ENCODE measurements at places on chromosomes 12 and 14. TPM values are rescaled to one million over a fixed set of nuclear protein-coding genes. Genes with fewer than 3 reads are reported as not detected.

DNA sequence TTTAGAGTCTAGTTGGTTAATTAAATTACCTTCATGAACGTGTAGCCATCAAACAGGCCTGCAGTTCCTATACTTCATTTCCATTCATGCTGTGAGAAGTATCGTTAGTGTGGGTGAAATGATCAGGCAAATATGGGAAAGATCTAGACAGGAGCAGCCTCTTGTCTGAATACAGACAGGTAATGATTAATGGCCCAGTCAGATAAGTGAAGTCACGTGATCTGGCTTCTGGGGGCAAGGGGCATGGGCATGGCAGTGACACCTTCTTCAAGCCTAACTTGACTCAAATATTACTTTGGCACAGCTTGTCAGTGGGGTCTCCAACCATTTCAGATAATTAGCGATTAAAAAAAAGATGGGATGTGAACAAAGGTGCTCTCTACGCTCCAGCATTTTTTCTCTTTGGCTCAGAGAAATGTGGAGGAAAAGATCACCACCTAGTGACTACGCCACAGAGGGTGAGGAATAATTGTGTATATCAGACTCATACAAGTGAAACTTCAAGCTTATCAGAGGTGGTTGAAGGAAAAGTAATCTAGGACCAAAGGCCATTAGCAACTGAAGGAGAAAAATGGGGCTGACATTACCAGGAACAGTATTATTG, 17.8 kb downstream of the GUCY2C start:
- no peak for DNase-seq

DNA sequence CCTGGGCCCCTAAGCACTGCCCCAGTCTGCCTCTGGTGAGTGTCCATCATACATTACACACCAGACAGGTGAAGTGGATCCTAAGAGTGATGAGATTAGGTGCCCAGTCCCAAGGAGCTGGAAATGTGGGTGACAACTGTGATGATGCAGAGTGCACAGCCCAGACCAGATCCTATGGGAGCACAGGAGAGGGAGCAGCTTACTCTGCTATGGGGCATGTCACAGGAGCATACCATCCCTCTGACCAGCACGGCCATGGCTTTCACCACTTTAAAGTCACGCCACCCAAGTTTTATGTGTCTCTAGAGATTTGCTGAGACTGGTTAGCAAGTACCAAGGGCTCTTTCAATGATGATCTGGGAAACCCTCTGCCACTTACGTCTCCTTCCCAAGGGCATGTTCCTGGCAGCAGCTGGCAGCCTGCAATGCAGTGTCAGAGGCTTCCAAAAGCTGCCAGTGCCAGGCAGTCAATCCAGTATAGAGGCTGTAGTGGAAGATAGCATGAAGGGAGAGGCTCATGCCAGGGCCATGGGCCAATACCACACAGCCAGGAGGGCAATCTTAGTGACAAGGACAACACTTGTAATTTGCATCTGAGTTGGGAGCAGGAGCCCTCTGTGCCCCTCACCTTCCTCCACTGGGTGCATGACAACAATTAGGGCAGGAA, 40.2 kb downstream of the STAB2 start:
- DNase-seq, result no peak

GRCh38 chr14:99258876-99259726, 12.9 kb downstream of the BCL11B start:
- no peak for DNase-seq

Gene MMP19
- 6.6 TPM for total RNA-seq

DNA sequence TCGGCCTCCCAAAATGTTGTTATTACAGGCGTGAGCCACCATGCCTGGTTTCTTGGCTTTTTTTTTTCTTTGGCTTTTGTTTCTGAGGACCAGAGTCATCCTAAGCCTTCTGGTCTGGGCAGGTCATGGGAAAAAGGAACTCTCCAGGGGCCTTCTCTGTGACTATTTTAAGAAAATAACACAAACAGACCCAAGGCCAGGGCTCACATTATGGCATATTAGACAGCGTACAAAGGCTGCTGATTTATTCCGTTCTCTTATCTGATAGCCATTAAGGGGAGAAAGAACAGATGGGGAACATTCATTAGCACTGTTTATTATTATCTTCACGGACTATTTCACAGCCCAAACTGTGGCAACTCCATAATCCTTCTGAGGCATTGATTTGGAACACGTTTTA, 28.8 kb upstream of the MANSC4 start:
- DNase-seq, result no peak

Gene E2F7
- total RNA-seq, result 4.4 TPM

Gene RIC8B
- 13.3 TPM for total RNA-seq

Gene KCNK10
- total RNA-seq, result 1.7 TPM
